AG10803 (cell line): ENCODE measurements at places on chromosomes 7 and 10.

GRCh38 chr10:115860182-115861107 lies 412.6 kb downstream of the GFRA1 start:
- DNase-seq = no peak

DNA sequence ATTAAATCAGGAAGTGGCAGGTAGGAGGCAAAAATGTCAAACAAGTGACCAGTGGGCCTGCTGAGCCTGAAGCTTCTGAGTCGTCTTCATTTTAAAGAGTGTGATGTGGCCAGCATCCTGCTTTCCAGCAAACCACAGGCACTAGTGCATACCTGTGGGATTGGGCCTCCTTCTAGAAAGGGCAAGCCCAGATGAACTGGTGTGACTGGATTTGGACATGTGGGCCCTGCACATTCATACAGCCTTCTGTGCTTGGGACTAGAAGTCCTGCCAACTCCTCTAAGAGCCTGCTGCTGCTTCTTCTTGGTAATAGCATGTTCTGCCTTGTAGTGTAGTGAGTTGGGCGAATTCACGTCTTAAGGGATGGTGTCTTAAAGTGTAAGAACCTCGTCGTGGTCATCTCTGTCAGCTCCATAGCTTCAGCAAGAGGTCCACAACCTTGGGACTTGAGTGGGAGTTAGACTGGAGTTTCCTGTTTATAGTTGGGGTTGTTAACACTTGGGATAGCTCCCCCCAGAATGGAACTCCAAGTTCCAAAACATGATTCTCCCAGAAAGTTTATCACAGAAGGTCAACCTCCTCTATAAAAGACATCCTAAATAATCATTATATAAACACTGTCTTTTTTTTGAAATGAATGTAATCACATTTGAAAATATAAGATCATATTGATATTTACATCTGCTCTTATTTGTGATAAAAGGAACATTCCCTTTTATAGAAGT lies 11.2 kb downstream of the BMPER start:
- peak; percentile 60 for DNase-seq

DNA sequence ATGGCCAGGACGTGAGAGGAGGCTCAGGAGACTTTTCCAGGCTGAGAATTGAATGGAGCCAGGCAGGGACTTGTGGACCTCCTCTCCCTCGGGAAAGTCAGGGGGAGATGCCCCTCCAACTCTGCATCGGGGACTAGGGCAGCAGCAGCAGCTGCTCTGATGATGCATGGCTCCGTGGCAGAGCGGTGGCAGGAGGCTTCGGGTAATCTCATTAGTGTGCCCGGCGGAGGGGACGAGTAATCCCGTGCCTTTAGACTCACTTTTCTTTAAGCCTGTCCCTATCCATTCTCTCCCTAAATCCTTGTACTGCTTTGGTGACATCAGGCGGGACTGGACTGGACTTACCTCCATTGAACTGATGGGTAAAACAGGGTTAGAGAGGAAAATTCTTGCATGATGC lies 75.1 kb downstream of the ZMIZ1 start:
- no peak for DNase-seq

DNA sequence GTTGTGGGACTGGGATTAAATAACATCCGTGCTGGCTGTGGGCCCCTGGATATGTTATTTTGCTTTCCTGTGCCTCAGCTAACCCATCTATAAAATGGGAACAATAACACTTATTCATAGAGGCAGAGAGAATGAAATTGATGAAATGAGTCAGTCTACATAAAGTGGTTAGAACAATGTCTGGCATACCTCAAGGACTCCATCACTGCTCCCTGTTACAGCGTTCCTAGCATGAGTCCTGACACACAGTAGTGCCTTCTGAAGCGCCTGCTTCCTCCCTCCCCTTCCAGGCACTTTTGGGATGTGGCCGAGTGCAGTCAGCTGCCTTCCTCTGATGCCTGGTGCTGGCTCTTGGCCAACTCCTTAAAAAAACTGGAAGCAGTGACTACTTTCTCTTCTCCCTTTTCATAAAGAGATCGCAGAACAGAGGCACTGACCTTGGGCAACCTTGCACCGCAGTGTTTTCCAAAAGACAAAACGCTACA lies 108.4 kb upstream of the ZMIZ1 start:
- peak; percentile 89 for DNase-seq

DNA sequence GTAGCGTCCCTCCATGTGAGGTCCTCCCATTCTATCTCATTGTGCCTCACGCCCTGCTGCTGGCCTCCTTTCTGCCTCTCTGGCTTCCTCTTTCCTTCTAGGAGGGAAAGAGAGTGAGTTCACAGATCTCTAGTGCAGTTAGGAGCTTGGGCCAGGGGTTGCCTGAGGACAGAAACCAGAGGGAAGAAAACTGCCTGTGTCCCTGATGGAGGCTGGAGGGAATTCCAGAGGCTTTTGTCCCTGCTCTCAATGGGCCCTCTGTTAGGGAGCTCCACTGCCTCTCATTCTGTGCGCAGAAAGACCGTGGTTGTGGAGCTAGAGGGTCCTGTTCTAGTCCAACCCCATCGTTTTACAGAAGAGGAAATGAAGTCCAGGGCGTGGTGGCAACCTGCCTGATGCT lies 4.6 kb downstream of the MARVELD1 start:
- no peak for DNase-seq

DNA sequence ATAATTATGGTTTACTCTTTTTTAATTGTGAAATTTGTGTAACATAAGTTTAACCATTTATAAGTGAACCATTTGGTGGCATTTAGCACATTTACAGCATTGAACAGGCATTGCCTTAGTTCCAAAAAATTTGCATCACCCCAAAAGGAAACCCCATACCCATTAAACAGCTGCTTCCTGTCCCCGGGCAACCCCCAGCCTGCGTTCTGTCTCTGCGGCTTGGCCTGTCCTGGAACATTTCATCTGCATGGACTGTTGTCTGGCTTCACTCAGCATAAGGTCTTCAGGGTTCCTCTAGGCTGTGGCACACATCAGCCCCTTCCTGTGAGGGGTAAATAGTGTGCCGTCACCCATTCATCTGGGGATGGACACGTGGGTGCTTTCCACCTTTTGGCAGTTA lies 6.9 kb downstream of the RET start:
- DNase-seq = no peak

DNA sequence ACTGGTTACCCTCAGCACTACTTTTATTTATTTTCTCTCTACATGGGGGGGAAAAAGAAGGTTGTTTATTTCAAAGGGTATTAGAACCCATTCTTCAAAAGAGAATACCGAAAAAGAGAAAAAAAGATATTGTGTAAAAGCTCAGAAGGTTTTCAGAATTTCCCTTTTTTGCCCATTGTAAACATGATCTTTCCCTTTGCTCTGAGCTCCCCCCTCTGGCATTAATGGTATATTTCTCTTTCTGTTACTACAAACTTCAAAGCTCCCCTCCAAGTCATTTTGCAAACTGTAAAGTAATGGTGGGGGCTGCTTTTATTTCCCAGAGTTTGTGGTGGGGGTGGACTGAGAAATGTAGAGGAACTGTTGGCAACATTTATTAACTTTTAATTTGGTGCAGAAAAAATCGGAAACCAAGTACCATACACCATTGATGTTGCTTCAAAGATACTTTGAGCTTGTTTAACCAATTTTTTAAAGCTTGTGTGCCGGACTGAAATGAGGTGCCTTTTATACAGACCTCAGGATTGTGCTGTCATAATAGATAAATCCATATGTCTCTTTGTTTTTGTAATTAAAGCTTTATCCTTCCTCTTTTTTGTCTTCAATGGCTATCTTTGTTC lies 181.5 kb downstream of the EXOC4 start:
- DNase-seq = peak; percentile 54

GRCh38 chr10:118840071-118840775 lies 85.5 kb upstream of the CACUL1 start:
- DNase-seq = no peak

GRCh38 chr10:124180947-124181549 lies 87.7 kb upstream of the CHST15 start:
- no peak for DNase-seq

- peak; percentile 92 for DNase-seq
Observed at GRCh38 chr7:51123322-51124019, 193.1 kb downstream of the COBL start.

DNA sequence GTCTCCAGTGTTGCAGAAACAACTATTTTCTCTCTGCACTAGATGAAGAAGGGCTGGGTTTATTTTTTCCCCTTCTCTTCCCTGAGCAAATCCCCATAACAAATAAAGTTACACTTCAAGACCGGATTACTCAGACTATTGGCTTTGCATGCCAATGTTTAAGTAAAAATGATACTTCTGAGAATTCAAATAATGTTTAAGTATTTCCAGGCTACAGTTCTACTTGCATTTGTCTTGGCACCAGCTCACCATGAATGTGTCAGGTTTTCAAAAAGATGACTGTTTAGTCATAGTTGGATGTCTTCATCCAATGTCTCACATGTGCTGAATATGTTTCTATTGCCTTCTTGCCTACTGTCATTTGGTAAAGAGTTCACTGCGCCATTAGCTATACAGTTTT lies 912.6 kb downstream of the GATA3 start:
- DNase-seq = no peak

DNA sequence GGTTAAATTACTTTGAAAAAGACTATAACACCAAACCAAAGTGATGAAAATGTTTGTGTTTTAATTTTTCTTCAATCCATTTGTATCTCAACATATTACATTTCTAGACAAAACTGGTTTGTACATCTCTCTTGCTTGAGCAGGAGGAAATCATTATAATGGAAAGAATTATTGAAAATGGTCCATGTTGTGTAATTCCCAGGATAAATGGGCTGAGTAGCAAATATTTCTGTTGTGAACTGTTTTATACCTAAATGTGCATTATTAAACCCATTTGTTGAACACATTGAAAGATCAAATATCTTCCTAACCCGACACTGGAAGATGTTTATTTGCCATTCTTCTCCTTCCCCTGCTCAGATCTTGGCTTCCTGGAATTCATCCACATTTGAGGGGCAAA lies 14.1 kb upstream of the CDK6 start:
- peak; percentile 65 for DNase-seq

- no peak for DNase-seq
Observed at GRCh38 chr10:24235471-24235870, 26.5 kb downstream of the KIAA1217 start.
